Stimulated activated CD8-positive, alpha-beta memory T cell treated with anti-CD3 and anti-CD28 coated beads, Interleukin-4, amount 100 ng/mL, for 4 hours (primary cell): ENCODE measurements at places on chromosomes 4 and X.

DNA sequence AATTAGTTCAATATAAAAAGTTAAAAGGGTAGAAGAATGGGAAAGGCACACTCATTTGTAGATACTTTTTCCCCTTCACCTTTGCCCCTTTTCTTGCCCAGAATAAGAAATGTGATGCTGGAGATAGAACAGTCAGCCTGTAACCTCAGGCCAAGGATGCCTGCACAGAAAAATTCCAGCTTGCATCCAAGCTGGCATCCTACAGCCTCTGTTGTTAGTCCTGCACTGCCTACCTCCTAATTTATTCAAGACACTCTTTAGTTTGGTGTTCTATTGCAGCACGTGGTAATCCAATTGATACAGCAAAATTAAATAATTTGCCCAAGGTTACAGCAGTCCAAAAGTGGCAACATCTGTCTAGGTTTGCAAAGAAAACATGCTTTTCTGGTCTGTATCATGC lies 9.7 kb upstream of the USO1 start:
- DNase-seq: no peak

GRCh38 chr4:157076578-157076947 lies 613 bp downstream of the GLRB start:
- DNase-seq: no peak

GRCh38 chr4:142493255-142494110 lies 352.6 kb downstream of the INPP4B start:
- DNase-seq: no peak

GRCh38 chr4:108838451-108838850 lies 75.6 kb upstream of the ETNPPL start:
- DNase-seq: no peak

- DNase-seq: no peak
These were observed 50.5 kb upstream of the PUDP start for GRCh38 chrX:7198499-7198898.

GRCh38 chr4:108287834-108288413 lies 119.2 kb upstream of the LEF1 start:
- DNase-seq: no peak

- no peak for DNase-seq
These were observed 53.0 kb downstream of the GAB1 start for GRCh38 chr4:143389579-143390195.

GRCh38 chr4:140090215-140090731 lies 63.7 kb downstream of the MAML3 start:
- DNase-seq: no peak

GRCh38 chr4:185625503-185625902 lies 90.2 kb upstream of the PDLIM3 start:
- DNase-seq: no peak
